NCI-H1092 treated with DMSO at 0.1 percent for 48 hours (cell line): ENCODE measurements at places on chromosomes 7 and 10.

DNA sequence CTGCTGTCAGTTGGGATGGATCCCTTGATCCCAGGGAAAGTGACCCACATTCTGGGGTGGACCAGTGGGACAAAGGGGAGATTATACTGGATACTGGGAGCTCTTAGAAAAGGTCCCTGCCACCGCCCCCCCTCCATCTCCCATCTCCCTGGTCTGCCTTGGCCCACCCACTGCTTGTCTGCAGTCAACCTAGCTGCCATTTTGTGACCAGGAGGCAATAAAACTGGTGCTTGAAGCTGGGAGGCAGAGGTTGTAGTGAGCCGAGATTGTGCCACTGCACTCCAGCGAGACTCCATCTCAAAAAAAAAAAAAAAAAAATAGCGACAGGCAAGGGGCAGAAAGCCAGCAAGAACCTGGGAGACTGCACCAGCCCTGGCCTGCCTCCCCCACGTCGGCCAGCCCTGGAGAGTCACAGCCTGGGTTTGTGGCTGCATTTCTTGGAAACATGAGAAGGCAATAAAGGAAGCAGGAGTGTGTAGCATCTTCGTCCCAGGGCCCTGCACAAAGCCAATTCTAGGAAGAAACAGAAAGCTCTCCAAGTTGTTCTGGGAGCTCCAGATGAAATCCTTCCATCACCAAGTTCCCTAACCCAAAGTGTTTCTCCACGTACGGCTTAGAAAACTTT, 4.7 kb upstream of the ARPC1B start:
- no peak for DNase-seq

GRCh38 chr10:62911210-62911963, 95.2 kb upstream of the EGR2 start:
- DNase-seq: no peak

GRCh38 chr10:78215645-78216044, 182.0 kb downstream of the RPS24 start:
- DNase-seq: no peak

DNA sequence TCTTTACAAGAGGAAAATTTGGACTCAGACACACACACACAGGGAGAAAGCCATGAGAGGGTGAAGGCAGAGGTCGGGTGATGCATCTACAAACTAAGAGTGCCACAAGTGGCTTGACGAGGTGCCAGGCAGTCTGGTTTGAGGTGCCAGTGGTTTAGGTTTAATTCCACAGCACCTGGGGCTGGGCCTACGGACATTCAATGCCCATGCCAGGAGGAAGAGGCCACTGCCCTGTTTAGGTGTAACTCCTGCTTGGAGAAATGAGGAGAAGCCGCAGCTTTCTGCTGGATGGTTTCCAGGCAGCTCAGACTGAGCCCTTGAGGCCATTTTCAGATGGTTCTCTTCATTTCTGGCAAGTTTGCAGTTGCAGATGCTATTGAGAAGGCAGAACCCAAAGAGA, 83.6 kb downstream of the HTR5A start:
- no peak for DNase-seq

GRCh38 chr7:115493381-115493780, 537.2 kb downstream of the TFEC start:
- no peak for DNase-seq

DNA sequence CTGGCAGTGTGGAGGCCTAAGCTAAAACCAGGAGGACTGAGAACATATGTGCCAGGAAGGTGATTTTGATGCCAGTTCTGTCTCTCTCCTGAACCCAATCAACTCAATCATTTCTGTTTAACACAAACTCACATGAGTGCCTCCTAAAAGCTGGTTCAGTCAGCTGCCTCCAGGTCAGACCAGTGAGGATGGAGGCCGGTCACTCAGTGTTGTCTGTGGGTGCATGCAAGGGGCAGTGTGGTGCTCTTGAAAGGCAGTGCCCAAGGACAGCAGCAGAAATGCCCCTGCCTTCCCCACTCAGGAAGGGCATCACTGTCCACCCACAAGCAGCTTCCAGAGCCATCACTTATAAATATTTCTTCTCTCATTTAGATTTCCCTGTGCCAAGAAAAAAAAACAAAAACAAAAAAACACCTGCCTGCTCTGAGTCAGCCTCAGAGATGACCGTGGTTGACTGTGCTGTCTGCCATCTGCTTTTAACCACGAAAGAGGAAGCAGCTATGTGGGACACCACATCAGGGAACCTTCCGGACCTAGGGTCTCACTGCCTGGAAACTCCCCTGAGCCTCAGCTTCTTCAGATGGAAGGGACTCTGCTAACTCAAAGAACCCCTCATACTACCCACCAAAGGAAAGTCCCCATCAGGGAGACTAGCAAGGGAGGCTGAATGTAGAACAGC, 39.1 kb downstream of the VOPP1 start:
- no peak for DNase-seq

- no peak for DNase-seq
These were observed 50.3 kb upstream of the ST8SIA6 start for GRCh38 chr10:17504547-17505245.

- DNase-seq: no peak
These were observed 45.1 kb upstream of the LYZL1 start for GRCh38 chr10:29243750-29244149.

DNA sequence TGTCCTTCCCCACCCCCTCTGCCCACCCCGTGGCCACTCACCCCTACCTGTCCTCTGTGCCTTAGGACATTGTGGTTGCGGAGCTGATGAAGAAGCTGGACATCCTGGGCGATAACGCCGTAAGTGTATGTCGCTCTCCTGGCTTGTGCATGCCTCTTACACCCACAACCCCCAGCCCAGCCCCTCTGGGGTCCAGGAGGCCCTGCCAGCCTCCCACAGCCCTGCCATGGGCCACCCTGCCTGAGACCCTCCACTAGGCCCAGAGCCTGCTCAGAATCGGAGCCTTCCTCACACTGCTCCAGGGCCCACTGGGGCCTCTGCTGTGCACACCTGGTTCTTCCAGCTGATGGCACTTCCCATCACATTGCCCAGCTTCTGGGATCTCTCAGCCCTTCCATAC, 36.8 kb upstream of the DPYSL4 start:
- no peak for DNase-seq

DNA sequence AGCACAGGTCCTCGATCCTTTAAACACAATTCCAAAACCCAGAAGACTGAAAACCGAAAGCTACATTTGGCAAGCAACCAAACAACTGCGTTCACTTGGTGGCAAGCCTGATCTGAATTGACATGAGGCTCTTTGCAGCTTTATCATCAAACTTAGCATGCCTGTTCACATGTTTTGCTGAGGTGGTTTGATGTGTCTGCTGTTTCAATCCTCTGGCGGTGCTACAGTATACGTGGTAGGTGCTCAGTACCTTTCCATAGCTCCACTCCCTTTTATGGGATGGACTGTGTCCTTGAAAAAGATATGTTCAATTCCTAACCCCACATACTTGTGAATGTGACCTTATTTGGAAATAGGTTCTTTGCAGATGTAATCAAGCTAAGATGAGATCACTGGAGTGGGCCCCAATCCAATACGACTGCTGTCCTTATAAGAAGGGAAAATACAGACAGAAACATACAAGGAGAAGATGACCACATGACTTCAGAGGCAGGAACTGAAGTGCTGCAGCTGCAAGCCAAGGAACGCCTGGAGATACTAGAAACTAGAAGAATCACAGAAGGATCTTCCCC, 33.4 kb downstream of the CCDC6 start:
- no peak for DNase-seq

GRCh38 chr10:118978998-118979350, 50.5 kb upstream of the NANOS1 start:
- DNase-seq: no peak

DNA sequence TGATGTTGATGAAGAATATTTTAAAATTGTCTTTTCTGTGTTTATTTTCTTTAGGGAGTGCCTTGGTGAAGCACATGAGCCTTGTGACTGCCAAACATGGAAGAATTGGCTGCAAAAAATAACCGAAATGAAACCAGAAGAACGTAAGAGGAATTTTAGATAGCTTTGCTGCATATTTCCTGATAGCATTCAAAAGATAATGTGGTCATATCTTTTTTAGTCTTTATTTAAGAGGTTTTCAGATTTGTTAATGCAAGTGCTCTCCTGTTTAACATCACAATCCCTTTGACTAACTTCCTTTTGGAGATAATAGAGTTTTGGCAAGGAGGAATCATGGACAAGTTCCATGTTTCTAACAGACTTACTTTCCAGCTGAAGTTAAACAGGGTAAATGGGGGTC, 85.2 kb upstream of the GATAD1 start:
- DNase-seq: no peak

GRCh38 chr7:1290679-1291356, 58.1 kb downstream of the UNCX start:
- DNase-seq: no peak

DNA sequence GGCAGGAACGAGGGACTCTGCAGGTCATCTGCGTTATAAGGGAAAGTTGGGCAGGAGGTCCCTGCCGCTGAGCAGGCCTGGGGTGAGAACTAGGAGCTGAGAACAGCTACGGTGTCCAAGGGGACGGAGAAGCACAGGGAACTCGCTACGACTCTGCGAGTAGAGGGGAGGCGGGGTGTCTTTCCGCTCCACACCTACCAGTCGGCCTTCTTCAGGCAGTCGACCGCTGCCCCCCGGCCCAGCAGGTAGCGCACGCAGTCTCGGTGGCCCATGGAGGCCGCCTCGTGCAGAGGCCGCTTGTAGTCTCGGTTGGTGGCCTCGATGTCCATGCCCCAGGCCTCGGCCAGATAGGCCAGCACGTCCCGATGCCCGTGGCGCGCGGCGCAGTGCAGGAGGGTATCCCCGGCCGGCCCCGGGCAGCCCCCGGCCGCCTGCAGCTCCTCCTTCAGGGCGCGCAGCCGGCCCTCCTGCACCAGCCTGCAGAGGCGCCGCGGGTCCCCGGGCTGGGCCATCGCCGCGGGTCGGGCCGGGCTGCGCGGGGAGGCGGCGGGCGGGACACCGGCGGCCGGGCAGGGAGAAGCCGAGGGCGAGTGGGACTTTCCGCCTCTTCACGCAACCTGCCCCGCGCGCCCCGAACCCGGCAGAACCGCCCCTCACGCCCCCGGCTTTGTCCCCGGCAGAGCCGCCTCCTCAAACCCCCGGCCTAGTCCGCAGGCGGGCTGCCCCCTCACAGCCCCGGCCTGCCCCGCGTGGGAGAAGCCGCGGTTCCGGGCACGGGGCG, 660 bp downstream of the ANKRD16 start:
- peak; percentile 26 for DNase-seq

DNA sequence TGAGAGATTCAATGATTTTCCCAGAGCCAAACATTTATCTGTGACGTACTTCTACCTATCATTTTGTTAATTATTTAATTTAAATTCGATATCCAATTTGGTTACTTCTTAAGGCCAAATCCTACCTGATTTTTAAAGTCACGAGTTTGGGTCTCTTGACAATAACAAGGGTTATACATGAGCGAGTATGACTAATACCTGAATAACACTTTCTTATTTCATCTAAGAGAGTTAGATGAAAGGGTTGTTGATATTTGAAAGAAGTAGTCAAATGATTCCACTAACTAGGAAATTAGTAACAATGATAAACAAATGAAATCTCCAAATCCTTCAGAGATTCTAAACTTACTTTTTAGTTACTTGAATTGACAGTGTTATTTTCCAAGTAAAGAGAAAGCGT, 1086.9 kb downstream of the XPNPEP1 start:
- DNase-seq: no peak

- DNase-seq: no peak
These were observed 90.8 kb downstream of the AGMO start for GRCh38 chr7:15470825-15471668.
